ENCODE measurements at places on chromosomes 3 and 15. TPM values are rescaled to one million over a fixed set of nuclear protein-coding genes. Genes with fewer than 3 reads are reported as not detected.
A peak's percentile ranks its signal among the peaks of the same experiment; 100 is the strongest.

Gene CPNE9
- not detected for total RNA-seq

Gene CHST13
- total RNA-seq, result 1.3 TPM

Gene MASP1
- 0.17 TPM for total RNA-seq

DNA sequence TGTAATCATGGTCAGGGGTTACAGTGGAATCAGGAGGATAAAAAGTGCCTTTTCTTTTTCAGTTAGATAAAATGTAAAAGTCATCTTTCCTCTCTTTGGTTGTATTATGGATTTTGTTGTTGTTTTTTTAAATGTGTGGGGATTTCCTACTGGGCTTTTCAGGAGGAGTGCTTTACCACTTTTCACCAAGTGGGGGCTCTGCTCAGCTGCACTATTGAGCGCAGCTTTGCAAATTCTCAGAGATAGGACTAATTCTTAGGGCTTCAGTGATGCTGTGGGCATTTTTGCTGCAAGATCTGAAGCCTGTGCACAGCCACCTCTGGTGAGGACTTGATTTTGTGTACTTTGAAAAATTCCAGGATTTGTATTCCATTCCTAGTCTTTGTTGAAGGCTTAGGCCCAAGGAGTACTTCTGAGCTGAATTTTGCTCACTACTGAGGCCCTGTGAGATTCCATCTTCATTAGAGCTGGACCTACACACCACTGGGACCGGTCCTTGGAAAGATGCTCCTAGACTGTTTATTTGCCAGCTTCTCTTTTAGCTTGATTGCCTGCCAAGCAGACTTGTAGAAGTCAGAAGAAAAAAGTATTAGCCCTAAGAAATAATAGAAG, 7.5 kb downstream of the GNB5 start:
- no peak overlapping the region for H3K27ac ChIP-seq
- H3K27me3 ChIP-seq, result no peaks in the 10 kb centered on the region
- peaks cover 27% of the 10 kb centered on the region for H3K4me1 ChIP-seq
- peak; percentile 64 for DNase-seq
- H3K36me3 ChIP-seq, result peaks cover 24% of the 10 kb centered on the region

DNA sequence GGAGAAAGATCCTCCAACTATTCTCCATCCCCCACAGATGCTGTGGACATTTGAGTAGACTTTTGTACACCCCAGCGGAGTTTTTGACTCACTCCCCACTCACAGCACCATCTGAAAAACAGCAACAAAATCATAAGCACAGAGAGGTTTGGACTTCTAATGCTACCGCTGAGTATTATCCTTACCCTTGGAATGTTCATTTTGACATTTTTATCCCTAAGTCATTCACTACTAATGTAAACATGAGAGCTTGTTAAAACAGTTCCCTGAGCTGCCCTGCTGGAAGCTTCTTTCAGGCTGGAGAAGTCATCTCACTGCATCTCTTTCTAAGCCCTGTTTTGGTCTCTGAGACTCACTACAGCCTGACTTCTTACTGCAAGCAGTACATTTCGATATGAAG, 1045.9 kb downstream of the MCTP2 start:
- H3K36me3 ChIP-seq, result no peaks in the 10 kb centered on the region
- H3K27ac ChIP-seq, result no peak overlapping the region
- no peaks in the 10 kb centered on the region for H3K27me3 ChIP-seq

DNA sequence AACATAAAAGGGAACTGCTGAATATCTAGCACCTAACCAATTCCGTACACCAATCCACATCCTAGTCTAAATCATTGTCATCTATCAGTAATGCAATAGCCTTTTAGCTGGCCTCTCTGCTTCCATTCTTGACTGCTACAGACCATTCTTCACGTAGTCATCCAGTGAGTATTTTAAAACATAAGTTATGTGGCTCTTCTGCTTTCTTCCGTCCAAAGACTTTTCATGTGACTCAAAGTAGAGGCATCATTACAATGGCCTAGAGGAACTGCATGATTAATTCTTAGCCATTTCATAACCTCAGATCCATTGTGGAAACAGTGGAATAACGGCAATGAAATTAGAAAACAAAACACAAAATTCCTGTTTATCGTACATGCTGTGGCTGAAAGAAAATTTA, 88.9 kb upstream of the CBLB start:
- no peaks in the 10 kb centered on the region for H3K27me3 ChIP-seq
- no peaks in the 10 kb centered on the region for H3K36me3 ChIP-seq
- DNase-seq, result no peak
- peaks cover 21% of the 10 kb centered on the region for H3K4me1 ChIP-seq

DNA sequence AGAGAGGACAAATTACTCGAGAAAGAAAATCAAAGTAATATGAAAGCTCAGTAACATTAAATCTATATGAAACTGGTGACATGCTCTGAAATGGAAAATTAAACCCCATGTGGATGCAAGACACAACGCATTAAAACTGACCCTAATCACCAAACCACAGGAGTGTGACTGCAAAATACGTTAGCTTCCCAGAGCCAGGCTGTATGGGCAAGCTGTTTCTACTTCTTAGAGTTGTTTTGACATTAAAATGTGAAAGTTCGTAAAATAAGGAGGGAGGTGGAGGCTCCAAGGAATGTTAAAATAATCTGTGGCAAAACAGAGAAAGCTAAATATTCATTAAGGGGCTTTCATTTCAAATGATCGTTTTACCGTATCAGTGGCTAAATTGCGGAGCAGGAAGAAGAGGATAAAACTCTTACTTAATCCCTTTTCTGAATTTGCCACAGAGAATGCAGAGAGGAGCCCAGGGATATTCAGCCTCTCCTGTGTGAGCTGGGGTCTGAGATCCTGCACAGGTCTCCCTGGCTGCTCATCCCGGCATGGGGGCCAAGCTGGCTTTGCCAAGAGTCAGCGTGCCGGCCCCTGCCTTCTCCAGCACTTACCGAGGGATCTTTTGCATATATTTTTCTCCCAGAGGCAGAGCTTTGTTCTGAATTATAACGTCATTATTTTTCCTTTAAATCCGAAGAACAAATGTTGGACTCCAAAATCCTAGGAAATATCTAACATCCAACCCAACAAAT, 239.8 kb upstream of the THBS1 start:
- no peak for DNase-seq
- H3K36me3 ChIP-seq, result no peaks in the 10 kb centered on the region
- H3K27ac ChIP-seq, result no peak overlapping the region
- H3K4me3 ChIP-seq, result no peak overlapping the region
- H3K4me1 ChIP-seq, result peaks cover 17% of the 10 kb centered on the region

DNA sequence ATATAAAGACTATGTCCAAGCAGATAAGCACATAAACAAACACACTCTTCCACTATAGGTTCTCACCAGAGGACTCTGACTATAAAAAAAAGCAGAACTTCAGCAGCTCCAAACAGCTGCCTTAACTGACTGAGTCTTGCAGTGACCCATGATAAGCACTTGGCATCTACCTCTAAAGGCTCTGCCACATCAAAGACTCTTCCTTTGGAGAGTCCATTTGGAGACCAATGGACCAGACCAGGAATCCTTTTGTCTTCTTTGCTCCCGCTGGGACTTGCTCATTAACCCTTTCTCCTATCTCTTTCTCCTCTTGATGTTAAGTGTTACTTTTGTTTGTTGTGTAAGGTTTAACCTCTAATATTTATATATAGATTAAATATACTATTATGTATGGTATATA, 424.1 kb downstream of the RSL24D1 start:
- H3K27me3 ChIP-seq, result no peaks in the 10 kb centered on the region
- no peaks in the 10 kb centered on the region for H3K4me1 ChIP-seq
- DNase-seq, result no peak
- no peaks in the 10 kb centered on the region for H3K36me3 ChIP-seq
- no peak overlapping the region for H3K4me3 ChIP-seq

Gene CPN2
- not detected for total RNA-seq

- no peaks in the 10 kb centered on the region for H3K4me1 ChIP-seq
- no peaks in the 10 kb centered on the region for H3K27me3 ChIP-seq
- DNase-seq, result no peak
- H3K27ac ChIP-seq, result no peak overlapping the region
- H3K36me3 ChIP-seq, result no peaks in the 10 kb centered on the region
- no peak overlapping the region for H3K4me3 ChIP-seq
Observed at GRCh38 chr3:127688022-127688415, 15.3 kb downstream of the ABTB1 start.

GRCh38 chr15:79171320-79172031, 80.9 kb upstream of the RASGRF1 start:
- H3K27me3 ChIP-seq, result peaks cover 23% of the 10 kb centered on the region
- no peaks in the 10 kb centered on the region for H3K36me3 ChIP-seq
- no peak overlapping the region for H3K27ac ChIP-seq
- peaks cover 27% of the 10 kb centered on the region for H3K4me1 ChIP-seq

DNA sequence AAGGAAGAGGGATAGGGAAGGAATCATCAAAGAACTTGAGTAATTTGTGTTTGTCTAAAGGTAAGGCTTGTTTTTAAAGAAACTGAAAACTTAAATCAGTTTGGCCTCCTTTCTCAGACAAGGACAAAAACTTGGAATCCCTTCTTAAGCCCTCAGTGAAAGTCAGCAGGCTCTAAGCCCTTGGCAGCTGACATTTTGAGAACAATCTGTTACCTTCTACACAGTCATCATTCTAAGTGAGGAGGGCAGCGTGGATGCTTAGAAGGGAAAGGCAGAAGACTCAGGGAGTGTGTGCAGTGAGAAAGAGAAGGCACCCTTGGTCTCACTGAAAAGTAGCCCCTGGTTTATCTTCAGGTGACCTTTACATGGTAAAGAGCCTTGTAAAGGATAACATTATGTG, 10.8 kb downstream of the HSPBAP1 start:
- peaks cover 24% of the 10 kb centered on the region for H3K4me1 ChIP-seq
- no peak for DNase-seq
- no peaks in the 10 kb centered on the region for H3K27me3 ChIP-seq
- H3K27ac ChIP-seq, result no peak overlapping the region
- no peaks in the 10 kb centered on the region for H3K36me3 ChIP-seq

Gene SNX4
- 33.1 TPM for total RNA-seq

Gene UCN2
- 0.94 TPM for total RNA-seq

DNA sequence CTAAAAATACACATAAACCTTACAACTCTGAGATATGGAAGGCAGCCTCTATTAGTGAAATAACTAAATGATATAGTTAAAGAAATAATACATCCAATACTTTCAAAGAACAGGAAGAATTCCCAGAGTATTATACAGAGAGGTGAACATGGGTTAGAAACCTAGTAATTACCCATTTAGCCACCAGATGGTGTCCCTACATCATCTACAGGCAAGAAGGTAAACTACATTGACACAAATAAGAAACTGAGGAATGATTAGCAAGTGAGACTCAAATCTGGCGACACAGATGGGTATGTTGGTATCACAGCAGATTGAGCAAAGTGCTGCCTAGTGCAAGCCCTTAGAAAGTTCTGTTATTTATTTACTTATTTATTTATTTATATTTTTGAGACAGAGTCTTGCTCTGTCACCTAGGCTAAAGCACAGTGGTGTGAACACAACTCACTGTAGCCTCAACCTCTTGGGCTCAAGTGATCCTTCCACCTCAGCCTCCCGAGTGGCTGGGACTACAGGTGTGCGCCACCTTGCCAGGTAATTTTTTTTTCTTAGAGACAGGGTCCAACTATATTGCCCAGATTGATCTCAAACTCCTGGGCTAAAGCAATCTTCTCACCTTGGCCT, 28.2 kb downstream of the NEK4 start:
- no peaks in the 10 kb centered on the region for H3K27me3 ChIP-seq
- H3K4me3 ChIP-seq, result no peak overlapping the region
- peaks cover 37% of the 10 kb centered on the region for H3K36me3 ChIP-seq
- no peak overlapping the region for H3K27ac ChIP-seq
- peak; percentile 18 for DNase-seq

Gene ABHD2
- total RNA-seq, result 353 TPM

Gene IGSF11
- total RNA-seq, result 0.56 TPM

Gene DPP8
- total RNA-seq, result 45.9 TPM

DNA sequence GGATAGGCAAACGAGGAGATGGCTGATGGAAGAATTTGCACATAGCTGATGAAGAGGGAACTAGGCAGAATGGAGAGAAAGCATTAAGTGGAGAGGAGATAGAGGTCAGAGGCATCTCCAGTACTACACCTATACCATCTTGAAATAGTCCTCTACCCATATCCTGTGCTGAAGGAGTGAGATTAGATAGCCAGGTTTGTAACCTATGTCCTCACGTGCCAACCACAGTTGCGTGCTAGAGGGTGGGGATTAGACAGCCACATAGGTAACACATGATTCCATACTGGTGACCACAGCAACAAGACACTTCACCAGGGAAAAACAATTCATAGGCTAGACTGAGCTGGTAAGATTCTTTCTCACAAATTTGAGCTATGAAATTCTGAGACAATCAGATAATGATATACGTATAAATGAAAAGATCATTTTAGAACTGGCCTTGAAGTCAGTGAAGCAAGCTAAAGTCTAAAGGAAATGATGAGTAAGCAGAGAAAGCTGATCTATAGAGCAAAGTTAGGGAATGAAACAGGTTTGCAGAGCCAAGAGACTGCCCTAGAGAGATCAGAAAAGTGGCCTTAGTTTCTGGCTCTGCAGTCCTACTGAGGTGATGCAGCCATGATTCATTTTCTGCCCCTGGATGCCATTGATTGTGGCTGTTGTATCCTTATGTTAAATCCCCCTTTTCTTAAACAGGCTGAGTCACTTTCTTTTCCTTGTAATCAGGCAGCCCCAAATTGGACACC, 17.7 kb downstream of the MYNN start:
- DNase-seq, result no peak
- H3K36me3 ChIP-seq, result peaks cover 21% of the 10 kb centered on the region
- no peak overlapping the region for H3K4me3 ChIP-seq

DNA sequence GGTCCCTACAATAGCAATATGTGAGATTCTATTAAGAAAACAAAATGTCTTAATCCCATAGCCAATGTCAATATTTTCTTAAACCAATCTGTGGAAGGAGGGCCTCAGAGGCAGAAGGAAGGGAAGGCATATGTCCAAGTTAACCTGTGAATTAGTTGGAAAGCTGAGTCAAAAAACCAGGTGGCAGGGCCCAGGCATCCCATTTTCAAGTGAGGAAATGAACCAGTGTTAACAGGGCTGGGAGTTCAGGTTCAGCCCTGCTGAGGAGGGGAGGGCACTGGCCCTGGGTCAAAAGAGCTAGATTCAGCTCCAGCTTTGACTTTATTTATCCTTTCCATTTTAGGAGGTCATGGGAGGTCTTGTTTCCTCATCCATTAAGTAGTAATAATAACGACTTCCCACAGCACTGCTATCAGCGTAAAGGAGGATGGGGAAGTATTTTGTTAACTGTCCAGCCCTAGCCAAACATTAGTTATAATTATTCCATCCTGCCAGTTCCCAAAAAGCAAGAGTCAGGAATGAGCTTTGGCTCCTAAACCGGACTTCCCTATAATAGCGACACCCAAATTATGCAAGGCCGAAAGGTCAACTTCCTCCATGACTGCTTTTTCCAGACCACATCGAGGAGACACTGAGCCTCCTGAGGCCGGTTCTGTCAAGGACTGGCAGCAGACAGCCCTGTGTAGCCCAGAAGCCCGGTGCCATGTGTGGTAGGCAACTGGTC, 3.2 kb downstream of the MASP1 start:
- H3K36me3 ChIP-seq, result no peaks in the 10 kb centered on the region
- H3K4me1 ChIP-seq, result peaks cover 41% of the 10 kb centered on the region
- H3K27ac ChIP-seq, result no peak overlapping the region
- no peak overlapping the region for H3K4me3 ChIP-seq
- DNase-seq, result no peak

- H3K27me3 ChIP-seq, result no peaks in the 10 kb centered on the region
- no peaks in the 10 kb centered on the region for H3K36me3 ChIP-seq
- H3K4me1 ChIP-seq, result no peaks in the 10 kb centered on the region
- H3K27ac ChIP-seq, result no peak overlapping the region
- no peak for DNase-seq
- H3K4me3 ChIP-seq, result no peak overlapping the region
Observed at GRCh38 chr3:1501406-1502115, 408.7 kb downstream of the CNTN6 start.
